ENCODE measurements at places on chromosomes 16 and 17.

- DNase-seq: no peak
Observed at GRCh38 chr17:45402916-45403315, 29.8 kb downstream of the ARHGAP27 start.

DNA sequence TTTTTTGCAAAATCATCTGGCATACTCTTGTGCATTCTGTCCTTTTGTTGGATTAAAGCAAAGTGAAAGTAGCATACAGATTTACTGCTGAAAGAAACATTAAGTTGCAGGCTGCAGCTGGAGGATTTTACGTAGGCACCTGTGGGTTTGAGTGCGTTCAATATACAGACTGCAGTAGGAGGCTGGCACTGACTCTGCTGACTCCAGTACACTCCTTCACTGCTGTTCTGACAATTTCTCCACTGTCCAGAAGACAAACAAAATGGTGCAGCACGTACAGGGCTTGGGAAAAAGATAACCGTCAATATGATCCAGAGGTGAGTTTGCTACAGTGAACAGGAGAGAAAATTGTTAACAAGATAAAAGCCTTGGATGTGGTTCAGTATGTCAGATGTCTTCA lies 73.3 kb downstream of the TANC2 start:
- no peak for DNase-seq

DNA sequence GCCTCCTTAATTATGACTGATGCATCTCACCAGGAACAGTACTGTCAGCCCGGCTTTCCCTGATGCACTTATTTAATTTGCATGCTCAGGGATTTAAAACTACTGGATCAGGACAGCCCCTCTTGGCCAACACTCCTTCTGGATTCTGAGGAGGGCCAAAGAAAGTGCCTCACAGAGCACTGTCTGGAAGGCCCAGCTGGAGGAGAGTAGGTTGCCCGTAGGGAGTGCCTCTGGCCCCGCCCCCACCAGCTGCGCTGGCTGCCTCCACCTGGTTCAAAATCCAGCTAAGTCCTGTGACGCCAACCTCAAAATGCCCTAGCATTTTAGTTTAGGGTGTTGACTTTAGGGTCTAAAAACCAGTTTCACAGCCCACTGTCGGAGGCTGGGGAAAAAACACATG lies 49.4 kb upstream of the SREBF1 start:
- peak; percentile 36 for DNase-seq

DNA sequence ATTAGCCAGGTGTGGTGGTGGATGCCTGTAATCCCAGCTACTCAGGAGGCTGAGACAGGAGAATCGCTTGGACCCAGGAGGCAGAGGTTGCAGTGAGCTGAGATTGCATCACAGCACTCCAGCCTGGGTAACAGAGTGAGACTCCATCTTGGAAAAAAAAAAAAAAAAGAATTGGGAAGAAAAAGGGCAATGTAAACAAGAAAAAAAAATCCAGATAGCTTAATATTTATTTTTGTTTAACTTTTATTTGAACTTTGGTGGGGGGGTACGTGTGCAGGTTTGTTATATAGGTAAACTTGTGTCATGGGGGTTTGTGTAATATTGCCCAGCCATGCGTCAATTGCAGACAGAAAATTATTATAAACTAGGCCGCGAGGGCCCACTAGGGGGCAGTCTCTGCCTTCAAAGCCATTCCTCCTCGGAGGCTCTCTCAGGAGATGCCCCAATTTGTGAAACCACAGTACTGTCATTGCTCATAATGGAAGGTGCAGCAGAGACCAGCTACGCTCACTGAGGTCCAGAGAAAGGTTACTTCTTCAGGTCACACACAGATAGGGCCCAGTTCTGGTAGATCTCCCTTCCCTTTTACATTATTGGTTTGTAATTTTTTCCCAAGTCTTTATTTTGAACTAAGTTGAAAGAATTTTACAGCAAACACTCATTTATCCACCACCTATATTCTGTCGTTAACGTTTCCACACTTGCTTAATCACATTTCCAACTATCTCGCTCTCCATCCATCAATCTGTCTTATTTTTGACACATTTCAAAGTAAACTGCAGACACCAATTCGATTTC lies 206.2 kb downstream of the PRKCB start:
- DNase-seq: no peak

GRCh38 chr16:74046524-74046923 lies 250.1 kb upstream of the PSMD7 start:
- DNase-seq: no peak

DNA sequence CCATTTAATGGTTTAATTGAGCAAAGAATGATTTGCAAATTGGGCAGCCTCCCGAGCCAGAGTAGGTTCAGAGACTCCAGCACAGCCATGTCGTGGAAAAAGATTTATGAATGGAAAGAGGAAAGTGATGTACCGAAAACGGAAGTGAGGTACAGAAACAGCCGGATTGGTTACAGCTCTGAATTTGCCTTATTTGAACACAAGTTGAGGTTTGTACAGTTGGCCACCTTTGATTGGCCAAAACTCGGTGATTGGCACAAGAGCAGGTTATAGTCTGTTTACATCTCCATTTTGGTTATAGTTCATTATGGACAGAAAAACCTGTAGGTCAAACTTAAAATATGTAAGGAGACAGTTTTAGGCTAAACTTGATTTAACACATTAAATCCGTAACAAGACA lies 44.5 kb downstream of the TENT4B start:
- no peak for DNase-seq

- DNase-seq: no peak
Observed at GRCh38 chr17:78532922-78533640, 44.1 kb downstream of the DNAH17 start.

DNA sequence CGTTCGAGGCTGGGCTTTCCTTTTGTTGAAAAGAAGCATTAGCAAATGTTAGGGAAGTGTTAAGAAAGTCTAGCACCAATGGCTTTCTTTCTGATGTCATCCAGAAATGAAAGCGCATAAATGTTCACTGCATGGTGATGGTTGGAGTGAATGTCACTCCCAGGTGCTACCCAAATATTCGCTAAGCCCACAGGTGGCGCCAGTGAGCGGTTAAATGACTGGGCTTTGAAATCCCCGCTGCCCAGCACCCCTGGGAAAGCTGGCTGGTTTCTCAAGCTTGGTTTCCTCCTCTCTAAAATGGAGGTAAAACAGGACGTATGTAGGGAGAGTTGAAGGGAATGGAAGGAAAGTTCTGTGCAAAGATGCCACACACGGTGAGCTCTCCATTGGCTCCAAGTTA lies 104.4 kb downstream of the IRX5 start:
- peak; percentile 1 for DNase-seq

DNA sequence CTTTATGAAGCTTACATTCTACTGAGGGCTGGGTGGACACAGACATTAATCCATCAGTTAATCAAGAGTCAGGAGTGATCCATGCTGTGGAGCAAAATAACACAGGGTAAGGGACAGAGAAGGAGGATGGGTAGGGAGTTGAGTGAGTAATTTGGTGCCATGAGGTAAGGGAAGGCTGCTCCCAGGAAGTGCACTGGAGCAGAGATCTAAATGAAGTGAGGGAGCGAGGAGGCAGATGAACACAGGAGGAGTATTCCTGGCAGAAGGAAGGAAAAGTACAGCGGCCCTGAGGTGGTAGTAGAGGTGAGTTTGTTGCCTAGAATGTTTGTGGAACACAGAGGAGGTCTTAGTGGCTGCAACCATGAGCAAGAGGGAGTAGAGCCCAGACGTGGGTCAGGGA lies 34.8 kb downstream of the ASIC2 start:
- no peak for DNase-seq

DNA sequence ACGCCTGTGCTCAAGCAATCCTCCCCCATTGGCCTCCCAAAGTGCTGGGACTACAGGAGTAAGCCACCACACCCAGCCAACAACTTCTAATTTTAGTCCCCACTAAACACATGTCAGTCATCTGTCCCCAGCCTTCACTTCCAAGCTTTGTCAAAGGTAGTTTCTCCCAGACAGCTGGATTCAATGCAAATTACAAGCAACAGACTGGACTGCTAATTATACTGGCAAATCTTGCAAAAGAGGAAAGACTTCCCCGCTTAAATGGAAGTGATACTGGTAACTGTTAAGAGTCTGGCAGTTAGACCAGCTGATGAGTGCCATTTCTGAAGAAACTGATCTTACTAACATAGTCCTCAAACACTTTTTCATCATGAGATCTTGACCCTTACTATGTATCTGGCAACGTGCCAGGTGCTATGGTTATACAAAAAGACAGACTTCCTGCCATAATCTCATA lies 8.2 kb upstream of the GGA2 start:
- DNase-seq: peak; percentile 16

GRCh38 chr16:47033176-47033575 lies 59.7 kb upstream of the DNAJA2 start:
- no peak for DNase-seq

DNA sequence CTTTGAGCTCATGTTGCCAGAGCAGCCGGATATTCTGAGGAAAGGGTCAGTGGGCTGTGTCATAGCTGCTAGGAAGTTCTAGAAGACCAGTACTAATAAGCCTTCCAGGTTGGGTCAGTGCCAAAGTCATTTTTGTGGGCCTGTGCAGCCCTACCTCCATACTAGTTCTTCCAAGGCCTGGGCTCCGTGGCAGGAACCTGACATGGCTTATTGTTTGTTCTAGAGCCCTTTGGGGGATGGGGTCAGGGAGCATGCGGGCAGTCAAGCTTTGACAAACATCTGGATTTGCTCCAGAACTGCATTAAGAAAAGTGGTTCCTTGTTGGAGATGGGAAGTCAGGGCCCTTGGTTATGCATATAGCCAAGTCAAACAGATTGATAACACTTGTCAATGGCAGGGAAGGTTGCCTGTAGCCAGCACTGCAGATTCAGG lies 7.6 kb downstream of the ALKBH5 start:
- DNase-seq: no peak

DNA sequence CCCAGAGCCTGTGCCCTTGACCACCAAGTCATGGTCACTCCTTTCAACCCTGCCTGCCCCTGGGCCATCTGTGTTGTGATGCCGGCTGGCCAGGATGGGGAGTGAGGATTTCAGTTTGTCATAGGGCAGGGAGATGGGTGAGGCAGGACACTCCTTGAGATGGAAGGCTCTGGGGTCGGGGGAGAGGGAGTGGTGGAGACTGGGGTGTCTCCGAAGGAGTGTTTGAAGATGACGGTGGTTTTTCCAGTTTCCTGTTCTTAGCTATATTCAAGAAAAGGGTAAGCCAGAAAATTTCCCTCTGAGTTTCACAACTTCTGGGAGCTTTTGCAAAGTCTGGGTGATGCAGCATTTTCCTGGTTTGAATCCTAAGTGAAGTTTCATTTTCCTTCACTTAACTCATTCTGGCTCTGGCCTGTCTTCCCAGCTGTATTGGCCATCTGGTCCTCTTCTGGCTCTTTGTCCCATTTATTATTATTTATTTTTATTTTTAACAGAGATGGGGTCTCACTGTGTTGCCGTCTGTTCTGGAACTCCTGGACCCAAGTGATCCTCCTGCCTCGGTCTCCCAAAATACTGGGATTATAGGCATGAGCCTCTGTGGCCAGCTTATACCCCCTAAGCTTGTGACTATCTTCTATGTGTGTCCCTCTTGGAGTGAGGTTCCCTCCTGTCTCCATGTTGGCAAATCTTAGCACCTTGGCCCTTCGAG lies 27.7 kb downstream of the ABCC1 start:
- no peak for DNase-seq
